ENCODE measurements at places on chromosomes 16 and 17. TPM values are rescaled to one million over a fixed set of nuclear protein-coding genes. Genes with fewer than 3 reads are reported as not detected.

Gene CHST6
- total RNA-seq, result 4.3 TPM

Gene ELOB
- 269 TPM for total RNA-seq

Gene TACO1
- total RNA-seq, result 15.4 TPM

Gene RAPGEFL1
- total RNA-seq, result 86.3 TPM

Gene TBC1D3E
- 0.37 TPM for total RNA-seq

Gene MEAK7
- total RNA-seq, result 29.5 TPM

Gene SLC2A4
- total RNA-seq, result 0.20 TPM

Gene STX1B
- 1.3 TPM for total RNA-seq

Gene TK1
- 89.7 TPM for total RNA-seq

Gene ASPHD1
- total RNA-seq, result 64.1 TPM

Gene CDR2L
- 39.4 TPM for total RNA-seq

Gene C16orf87
- 11.7 TPM for total RNA-seq

All from Calu3 (cell line).